ENCODE measurements at places on chromosomes 4 and X.

- no peak for DNase-seq
These were observed 53.5 kb upstream of the FAM9B start for GRCh38 chrX:9087271-9088040.

DNA sequence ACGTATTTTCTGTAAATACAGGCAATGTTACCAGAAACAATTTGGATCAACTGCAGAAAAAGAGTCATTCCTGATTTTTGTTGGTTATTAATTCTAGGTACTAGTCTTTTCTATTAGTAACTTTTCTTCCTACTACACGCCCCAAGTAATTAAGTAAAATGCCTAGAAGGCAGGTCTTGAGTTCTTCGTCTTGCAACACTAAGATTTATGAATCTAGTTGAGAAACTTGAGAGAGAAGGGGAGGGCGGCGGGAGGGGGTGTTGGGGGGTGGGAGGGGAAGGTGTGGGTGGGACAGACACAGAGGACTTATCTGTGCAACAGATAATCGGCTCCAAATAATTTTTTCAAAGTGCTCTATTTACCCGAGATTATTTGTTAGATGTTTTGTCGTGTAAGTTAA is 3.0 kb downstream of the RAP2C start:
- DNase-seq = no peak

DNA sequence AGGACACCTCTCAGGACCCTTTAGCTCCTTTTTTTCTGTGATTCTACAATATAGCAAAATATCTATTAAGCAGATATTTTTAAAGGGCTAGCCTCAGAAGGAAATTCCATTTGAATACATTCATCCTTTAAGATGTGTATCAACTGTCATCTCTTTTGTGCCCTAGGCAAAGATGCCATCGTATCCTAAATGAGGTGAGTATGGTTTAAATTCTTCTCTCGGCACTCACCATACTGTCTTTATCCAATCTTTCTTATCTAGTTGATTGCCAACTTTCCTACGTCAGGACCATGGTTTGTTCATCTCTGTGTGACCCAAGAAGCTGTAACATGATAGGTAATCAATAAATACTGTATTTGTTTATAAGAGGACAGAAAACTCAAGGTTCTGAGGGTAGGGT is 176.0 kb downstream of the LDB2 start:
- DNase-seq = no peak

- DNase-seq = peak; percentile 23
These were observed 7.2 kb upstream of the MAGIX start for GRCh38 chrX:49155243-49155899.

GRCh38 chr4:9792381-9792780 is 10.9 kb downstream of the DRD5 start:
- no peak for DNase-seq

DNA sequence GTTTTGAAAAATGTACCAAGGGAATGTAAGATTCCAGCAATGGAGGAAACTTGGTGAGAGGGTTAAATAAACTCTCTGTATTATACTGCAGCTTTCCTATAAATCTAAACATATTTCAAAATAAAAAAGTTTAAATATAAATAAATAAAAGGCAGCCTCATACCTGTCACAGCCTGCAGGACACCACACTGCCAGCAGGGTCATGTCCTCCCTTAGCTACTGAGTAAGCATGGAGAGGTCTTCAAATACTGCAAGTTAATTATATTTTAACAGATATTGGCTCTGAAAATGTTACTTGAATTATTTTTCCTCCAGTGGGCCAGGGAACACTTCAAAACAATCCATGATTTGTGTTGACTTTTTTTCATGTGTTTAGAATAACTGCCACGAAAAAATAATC is 852.8 kb upstream of the PCDH7 start:
- DNase-seq = no peak

DNA sequence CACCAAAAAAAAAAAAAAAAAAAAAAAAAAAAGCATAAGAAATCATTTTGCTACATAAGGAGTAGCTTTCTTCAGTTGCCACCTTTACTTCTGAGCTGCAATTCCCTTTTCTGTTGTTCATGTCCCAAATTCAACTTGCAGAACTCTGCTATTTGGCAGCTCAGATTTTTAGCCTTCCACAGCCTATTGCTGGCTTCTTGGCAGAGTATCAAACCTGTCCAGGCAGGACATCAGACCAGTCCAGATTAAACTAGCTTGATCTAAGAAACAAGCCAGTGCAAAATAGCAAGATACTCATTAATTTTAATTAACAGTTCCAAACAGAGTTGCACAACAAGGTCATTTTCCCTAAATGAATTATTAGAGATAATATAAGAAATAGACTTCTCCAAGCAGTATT is 123.6 kb upstream of the NR3C2 start:
- no peak for DNase-seq

GRCh38 chrX:149467461-149467860 is 37.6 kb downstream of the IDS start:
- DNase-seq = no peak

DNA sequence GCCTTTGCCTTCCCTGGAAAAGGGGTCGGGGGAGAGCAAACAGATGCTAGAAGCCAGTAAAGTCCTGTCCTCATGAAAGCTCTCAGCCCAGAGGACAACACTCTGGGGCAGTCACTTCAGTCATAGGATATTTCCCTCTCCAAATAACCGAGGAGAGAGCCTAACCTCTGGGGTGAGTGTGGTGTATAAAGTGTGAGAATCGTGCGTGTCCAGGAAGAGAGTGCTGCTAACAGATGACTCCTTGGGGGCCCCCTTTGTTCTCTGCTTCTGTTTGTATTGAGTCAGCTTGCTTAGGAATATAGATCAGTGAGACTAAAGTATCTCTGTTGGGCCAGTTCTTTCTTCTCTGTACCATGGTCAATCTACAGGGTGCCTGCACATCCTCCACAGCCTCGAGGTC is 247.2 kb downstream of the PALLD start:
- no peak for DNase-seq

DNA sequence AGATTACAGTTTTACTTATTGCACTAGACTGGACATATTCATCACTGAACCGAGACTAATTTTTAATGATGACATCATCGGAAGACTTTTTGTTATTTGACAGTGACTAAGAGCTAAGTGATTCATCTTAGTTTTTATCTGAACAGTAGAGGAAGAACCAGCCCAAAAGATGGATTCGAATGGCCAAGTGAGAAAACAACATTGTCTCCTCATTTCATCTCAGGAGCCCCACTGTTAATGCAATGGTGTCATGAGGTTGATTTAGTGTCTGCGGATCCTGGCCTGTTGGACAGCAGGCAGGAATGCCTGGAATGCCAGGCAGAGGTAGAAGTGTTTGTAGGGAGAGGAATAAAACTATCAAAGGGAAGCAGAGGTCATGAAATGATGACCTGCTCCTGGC is 37.8 kb upstream of the HPF1 start:
- no peak for DNase-seq

- DNase-seq = no peak
These were observed 21.3 kb downstream of the PIN4 start for GRCh38 chrX:72202792-72203401.

DNA sequence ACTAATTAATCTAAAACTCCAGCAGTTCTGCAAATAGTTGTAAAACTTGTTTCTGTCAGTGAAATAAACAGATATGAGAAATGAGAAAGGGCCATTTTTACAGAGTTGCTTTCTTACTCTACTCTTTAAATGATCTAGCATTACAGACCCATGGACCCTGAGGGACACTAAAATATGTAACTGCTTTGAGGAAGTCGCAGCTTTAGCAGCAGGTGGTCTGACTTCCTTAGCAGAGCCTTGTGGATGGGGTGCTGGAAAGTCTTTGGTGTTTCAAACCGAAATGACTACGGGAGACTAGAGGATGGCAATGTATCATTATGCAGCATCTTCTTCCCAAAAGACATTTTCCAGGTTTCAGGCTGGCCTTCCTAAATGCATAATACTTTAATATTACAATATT is 18.7 kb downstream of the SHISA3 start:
- DNase-seq = no peak

- DNase-seq = no peak
These were observed 1976.7 kb upstream of the ADGRL3 start for GRCh38 chr4:59223292-59223941.

GRCh38 chr4:31474221-31474620 is 754.1 kb downstream of the PCDH7 start:
- no peak for DNase-seq

DNA sequence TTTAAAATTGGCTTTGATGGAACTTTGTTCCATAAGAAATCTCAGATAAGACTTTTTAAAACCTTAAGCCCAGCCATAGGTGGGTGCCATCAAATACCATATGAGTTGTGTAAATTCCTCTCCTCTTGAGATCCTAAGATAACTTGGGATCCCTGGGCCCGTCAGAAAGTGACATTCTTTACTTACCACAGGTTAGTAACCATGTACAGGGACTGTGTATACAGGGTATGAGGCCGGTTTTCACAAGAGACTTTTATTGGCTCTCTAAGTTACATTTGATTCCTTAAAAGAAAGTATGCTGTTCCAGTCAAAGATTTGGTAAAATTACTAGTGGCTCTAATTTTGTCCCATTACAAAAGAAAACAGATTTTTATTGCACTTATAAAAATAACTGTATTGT is 110.1 kb downstream of the APOOL start:
- no peak for DNase-seq

DNA sequence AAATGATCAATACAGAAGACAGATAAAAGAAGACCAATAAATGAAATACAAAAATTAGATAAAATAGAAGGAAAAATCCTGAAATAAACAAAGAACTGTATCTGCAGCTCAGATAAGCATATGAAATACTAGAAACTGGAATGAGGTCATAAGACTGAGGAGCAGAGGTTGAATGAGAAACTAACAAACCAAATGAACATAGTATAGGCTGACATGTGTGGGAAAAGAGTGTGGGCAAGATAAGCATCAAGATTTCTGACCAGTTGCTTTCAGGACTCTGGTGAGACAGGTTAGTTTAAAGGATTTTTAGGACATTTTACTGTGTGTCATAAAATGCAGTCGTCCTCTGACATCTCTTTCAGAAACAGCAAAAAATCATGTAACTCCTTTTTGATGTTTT is 2073.2 kb upstream of the TENM3 start:
- no peak for DNase-seq

GRCh38 chr4:47830265-47831025 is 7.4 kb downstream of the CORIN start:
- no peak for DNase-seq

GRCh38 chr4:24533364-24533763 is 51.0 kb downstream of the DHX15 start:
- DNase-seq = no peak

GRCh38 chrX:24777660-24778059 is 83.9 kb downstream of the POLA1 start:
- no peak for DNase-seq

DNA sequence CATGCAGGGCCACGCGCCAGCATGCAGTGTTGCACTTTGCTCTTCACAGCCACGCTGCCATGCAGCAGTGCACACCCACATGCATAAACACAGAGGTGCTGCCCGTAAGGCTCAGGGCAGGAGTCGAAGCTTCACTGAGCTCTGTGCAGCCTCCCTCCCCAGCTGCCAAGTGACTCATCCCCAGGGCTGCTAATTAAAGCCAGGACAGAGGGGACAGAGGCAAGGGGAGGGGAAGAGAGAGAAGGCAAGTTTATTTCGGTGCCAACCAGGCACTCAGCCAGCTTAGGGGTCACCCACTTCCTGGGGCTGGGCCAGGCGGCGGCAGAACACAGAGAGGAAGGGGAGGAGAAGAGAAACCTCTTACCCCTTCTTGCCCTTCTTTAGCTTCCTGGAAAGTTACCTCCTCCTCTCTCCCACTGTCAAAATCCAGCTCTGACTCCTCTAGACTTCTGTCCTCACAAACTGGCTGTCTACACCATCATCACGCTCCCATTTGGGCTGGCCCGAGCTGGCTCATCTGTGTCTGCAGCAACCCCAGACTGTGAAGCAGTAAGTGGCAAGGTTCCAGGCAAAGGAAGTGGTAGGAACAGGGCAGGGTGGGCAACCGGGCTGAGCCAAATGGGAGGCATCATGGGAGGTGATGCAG is 6.2 kb upstream of the IQSEC2 start:
- DNase-seq = peak; percentile 16
